ENCODE measurements at places on chromosomes 7 and 10.

DNA sequence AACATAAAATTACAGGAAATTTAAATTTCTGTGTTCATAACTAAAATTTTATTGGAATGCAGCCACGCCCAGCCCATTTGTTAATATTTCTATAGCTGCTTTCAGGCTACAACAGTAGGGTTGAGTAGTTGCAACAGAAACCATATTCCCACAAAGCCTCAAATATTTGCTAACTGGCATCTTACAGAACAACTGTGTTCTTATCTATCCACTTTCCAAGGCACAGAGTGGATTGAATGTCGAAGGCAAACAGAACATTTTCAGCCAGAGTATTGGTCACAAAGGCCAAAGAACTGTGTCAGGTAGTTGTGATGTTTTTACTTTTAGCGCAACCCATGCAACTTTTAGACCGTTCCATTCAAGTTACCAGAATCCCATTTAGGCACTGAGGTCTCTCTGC is 51.1 kb upstream of the OPN4 start:
- no peak for DNase-seq

- no peak for DNase-seq
Measured at GRCh38 chr7:135715055-135715522, 12.9 kb downstream of the SLC13A4 start.

DNA sequence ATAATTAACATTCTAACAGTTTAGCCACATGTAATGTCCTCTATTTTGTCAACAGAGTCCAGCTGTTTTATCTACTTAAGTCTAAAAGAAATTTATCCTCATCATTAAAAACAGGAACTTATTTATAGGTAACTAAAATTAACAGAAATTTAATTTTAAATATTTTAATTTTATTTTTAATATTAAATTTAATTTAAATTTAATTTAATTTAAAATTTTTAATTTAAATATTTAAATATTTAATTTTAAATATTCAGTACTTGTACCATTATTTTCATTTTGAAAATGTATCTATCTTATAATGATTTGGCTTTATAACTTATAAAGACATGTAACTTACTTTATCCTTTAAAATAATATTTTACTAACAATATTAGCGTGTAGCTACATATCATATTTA is 1.0 kb upstream of the GPR22 start:
- no peak for DNase-seq

DNA sequence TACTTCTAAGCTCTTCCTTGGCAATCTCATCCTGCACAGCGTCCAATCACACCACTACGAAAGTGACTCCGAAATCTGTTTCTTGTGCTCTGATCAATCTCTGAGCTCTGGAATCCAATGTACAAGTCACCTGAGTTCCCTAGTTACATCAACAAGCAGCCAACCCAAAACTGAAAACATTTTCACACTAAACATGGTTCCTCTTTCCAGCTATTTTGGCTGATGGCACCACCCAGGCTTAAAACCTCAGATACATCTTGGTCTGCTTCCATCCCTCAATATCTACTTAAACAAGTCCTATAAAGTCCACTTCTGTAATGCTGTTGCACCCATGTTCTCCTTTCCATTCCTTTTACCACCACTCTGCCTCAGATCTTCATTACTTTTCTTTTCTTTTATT is 3.6 kb downstream of the BLOC1S2 start:
- DNase-seq: no peak

DNA sequence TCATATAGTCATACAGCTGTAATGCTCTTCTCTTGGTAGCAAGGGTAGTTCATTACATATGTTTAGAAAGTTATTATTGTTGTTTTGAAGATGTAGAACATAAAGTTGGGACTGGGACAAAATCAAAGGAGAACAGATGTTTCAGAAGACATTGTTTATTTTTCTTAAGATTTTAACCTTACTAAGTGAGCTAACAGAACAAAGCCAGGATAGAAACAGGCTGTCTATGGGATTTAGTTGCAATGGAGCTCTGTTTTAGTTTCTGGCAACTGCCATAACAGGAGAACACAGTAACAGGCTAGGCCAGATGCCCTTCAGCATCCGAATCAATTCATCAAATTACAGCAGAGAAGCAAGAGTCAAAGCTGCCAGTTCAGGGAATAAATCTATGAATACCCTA is 382.4 kb downstream of the ARL4A start:
- DNase-seq: no peak

- DNase-seq: no peak
Measured at GRCh38 chr7:156095908-156096539, 283.8 kb upstream of the SHH start.

- DNase-seq: no peak
Measured at GRCh38 chr7:93011351-93012294, 106.2 kb downstream of the SAMD9 start.

Measured in RWPE2 (cell line).